ENCODE measurements at places on chromosomes 3 and 15. TPM values are rescaled to one million over a fixed set of nuclear protein-coding genes. Genes with fewer than 3 reads are reported as not detected.

DNA sequence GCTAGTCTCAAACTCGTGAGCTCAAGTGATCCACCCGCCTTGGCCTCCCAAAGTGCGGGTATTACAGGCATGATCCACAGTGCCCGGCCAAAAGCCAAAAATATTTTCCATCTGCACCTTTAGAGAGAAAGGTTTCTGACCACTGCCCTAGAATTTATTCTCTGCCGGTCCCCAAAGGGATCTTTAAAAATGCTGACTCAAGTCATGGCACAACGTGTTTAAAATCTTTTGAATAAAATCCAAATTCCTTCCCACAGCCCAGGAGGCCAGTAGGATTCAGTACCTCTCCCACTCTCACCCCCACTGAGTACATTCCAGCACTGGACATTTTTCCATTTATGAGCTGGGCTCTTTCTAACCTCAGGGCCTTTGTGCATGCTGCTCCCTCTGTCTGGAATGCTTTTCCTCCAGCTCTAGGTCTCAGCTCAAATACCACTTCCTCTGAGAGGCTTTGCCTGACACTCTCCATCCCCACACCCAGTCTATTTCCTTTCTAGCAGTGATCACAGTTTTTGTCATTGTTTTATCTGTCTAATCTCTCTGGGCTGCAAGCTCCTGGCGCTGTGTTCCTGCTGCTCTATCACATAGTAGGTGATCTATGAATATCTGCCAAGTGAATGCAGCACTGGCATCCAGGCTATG, 502.9 kb downstream of the SHQ1 start:
- DNase-seq, result no peak
- no peaks in the 10 kb centered on the region for H3K4me1 ChIP-seq
- no peaks in the 10 kb centered on the region for H3K36me3 ChIP-seq
- H3K4me3 ChIP-seq, result no peak overlapping the region
- no peaks in the 10 kb centered on the region for H3K27me3 ChIP-seq
- H3K27ac ChIP-seq, result no peak overlapping the region

GRCh38 chr3:167785790-167786189, 50.3 kb downstream of the SERPINI1 start:
- H3K36me3 ChIP-seq, result no peaks in the 10 kb centered on the region
- no peaks in the 10 kb centered on the region for H3K27me3 ChIP-seq
- no peak overlapping the region for H3K27ac ChIP-seq
- H3K4me3 ChIP-seq, result no peak overlapping the region
- H3K4me1 ChIP-seq, result peaks cover 20% of the 10 kb centered on the region

CYP1A1 gene
- not detected for total RNA-seq

DNA sequence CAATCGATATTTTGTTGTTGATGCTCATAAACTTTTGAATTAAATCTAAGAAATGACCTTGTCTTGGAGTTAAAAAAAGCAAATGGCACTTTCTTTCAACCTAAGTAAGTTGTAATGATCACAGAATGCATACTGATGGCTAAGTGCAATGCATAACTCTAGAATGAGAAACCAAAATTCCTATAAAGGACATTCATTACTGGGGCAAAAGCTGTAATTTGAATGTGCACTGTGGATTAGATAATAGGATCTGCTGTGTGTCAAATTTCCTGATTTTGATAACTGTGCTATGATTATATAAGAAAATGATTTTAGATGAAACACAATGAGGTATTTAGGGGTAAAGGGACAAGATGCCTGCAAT, 14.3 kb downstream of the SIAH2 start:
- H3K4me3 ChIP-seq, result no peak overlapping the region
- H3K36me3 ChIP-seq, result no peaks in the 10 kb centered on the region
- H3K27ac ChIP-seq, result no peak overlapping the region

DNA sequence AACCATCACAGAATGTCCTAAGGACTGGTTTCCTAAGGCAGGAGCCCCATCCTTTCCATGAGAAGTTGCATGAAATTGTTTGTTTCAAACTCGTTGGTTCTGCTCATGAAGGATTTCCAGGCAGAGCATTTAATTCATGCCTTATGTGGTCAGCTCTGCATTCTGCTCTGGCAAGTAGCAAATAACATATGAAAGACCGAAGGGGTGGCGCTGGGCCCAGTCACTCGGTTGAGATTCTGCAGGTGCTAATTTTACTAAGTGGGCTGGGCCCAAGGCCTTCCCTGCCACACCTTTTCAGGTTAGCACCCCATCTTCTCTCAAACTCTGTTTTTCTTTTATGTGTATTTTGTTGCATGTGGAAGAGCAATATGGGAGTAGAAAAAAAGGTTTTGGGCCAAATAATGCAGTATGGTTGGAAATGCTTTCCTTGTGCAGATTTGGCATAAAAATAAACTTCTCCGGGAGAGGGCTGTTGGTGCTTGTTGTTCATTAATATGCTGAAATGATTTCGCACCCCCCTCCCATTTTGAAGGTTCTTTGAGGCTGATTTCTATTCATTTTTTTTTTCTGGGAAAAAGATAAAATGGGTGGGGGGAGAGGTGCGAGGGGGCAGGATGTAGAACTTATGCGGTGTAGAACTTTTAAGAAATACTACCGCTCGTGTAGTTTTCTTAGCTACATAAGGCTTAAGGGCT, 182.9 kb upstream of the FEZF2 start:
- DNase-seq, result no peak
- H3K4me1 ChIP-seq, result no peaks in the 10 kb centered on the region
- H3K27me3 ChIP-seq, result no peaks in the 10 kb centered on the region
- H3K4me3 ChIP-seq, result no peak overlapping the region
- no peak overlapping the region for H3K27ac ChIP-seq

- no peak overlapping the region for H3K27ac ChIP-seq
- DNase-seq, result peak; percentile 36
- no peaks in the 10 kb centered on the region for H3K4me1 ChIP-seq
- H3K27me3 ChIP-seq, result no peaks in the 10 kb centered on the region
- no peaks in the 10 kb centered on the region for H3K36me3 ChIP-seq
These were observed 481.7 kb upstream of the TGFBR2 start for GRCh38 chr3:30124435-30125370.

DNA sequence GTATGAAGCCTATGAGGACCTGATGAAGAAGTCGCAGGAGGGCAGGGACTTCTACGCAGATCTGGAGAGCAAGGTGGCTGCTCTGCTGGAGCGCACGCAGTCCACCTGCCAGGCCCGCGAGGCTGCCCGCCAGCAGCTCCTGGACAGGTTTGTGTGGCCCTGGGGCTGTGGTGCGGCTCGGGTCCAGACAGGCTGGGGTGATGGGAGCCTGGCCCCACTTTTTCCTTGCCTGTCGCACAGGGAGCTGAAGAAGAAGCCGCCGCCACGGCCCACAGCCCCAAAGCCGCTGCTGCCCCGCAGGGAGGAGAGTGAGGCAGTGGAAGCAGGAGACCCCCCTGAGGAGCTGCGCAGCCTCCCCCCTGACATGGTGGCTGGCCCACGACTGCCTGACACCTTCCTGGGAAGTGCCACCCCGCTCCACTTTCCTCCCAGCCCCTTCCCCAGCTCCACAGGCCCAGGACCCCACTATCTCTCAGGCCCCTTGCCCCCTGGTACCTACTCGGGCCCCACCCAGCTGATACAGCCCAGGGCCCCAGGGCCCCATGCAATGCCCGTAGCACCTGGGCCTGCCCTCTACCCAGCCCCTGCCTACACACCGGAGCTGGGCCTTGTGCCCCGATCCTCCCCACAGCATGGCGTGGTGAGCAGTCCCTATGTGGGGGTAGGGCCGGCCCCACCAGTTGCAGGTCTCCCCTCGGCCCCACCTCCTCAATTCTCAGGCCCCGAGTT, 29.0 kb downstream of the PTPN23 start:
- no peak overlapping the region for H3K27ac ChIP-seq
- peaks cover 8% of the 10 kb centered on the region for H3K4me1 ChIP-seq
- no peak for DNase-seq

GRCh38 chr15:48096813-48097212, 24.0 kb upstream of the SLC24A5 start:
- no peak overlapping the region for H3K27ac ChIP-seq
- no peaks in the 10 kb centered on the region for H3K36me3 ChIP-seq
- no peak overlapping the region for H3K4me3 ChIP-seq
- H3K4me1 ChIP-seq, result no peaks in the 10 kb centered on the region

DNA sequence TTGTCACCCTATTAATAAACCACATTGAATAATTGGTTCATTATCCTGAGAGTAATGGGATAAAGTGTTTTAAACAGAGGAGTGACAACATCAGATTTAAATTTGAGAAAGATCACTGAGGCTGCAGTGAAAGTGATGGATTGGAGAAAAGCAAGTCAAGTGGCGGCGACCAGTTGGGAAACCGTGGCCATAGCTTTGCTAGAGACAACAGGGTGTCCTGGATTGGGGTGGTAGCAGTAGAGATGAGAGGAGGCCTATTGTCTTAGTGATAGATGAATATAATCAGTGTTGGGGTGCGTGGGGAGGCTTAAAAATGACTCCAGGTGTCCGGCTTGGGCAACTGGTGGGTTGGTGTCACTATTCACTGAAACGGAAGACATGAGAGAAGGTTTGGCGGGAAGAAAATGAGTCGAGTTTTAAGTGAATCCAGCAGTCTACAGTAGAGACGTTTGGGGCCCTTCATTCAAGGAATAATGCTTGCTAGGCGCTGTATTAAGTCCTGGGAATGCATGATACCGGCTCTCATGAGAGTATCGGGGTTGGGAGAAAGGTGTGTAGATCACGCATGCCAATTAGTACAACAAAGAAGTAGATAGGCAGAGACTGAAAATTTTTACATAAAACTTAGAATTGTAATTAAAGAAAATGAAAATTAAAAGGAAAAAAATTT, 819 bp downstream of the NEK4 start:
- peaks cover 17% of the 10 kb centered on the region for H3K4me1 ChIP-seq
- H3K36me3 ChIP-seq, result peaks cover 10% of the 10 kb centered on the region
- no peak for DNase-seq
- peak overlapping the region; percentile 86 for H3K27ac ChIP-seq

DNA sequence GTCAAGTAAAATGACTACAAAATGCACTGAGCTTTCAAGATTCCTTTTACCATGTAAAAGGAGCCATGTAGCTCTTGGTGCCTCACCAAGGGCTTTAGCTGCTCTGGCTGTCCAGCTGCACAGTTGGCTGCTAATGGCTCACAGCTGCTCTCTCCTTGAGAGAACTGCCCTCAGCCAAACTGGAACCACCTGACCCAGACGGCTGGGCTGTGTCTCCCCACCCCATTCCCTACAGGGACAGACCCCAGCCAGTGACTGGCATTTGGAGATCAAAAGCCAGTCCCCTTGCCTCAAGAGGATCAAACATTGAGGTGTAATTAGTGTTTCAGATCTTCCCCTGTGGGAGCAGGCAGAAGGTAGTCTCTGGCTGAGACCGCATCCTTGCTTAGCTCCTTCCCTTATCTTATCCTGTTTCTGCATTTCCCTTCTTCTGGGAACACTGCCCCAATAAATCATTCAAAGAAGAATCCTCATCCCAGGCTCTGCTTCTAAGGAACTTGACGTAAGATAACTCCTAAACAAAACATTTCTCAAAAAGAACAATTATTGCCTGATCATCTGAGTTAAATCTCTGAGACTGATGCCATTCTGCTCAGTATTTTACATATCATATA, 28.6 kb upstream of the UBE2E2 start:
- H3K36me3 ChIP-seq, result no peaks in the 10 kb centered on the region
- H3K4me1 ChIP-seq, result no peaks in the 10 kb centered on the region
- H3K4me3 ChIP-seq, result no peak overlapping the region
- H3K27me3 ChIP-seq, result no peaks in the 10 kb centered on the region

- H3K27me3 ChIP-seq, result no peaks in the 10 kb centered on the region
- no peak overlapping the region for H3K4me3 ChIP-seq
- H3K36me3 ChIP-seq, result peaks cover 21% of the 10 kb centered on the region
- peaks cover 58% of the 10 kb centered on the region for H3K4me1 ChIP-seq
- no peak overlapping the region for H3K27ac ChIP-seq
- no peak for DNase-seq
These were observed 8.5 kb upstream of the CHD2 start for GRCh38 chr15:92891533-92892200.

DNA sequence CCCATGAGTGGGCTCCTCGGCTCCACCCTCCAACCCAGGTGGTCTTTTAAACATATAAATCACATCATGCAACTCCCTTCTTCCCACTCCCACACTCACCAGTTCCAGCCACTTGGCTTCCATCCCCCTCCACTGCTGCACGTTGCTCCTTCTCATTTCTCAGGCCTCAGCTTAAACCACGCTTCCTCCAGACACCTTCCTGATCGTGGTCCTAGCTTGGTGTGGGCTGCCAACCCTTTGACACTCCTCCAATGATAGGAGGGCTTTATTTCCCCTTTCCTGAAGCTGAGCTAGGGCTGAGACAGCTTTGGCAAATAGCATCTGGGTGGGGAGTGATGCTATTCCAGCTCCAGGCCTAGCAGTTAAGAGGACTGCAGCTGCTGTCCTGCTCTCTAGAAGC, 130.1 kb downstream of the SRGAP3 start:
- no peak for DNase-seq
- H3K27ac ChIP-seq, result no peak overlapping the region
- H3K27me3 ChIP-seq, result no peaks in the 10 kb centered on the region
- no peaks in the 10 kb centered on the region for H3K36me3 ChIP-seq
- H3K4me1 ChIP-seq, result no peaks in the 10 kb centered on the region

GRCh38 chr3:64057231-64057630, 33.9 kb upstream of the PSMD6 start:
- no peaks in the 10 kb centered on the region for H3K27me3 ChIP-seq
- H3K36me3 ChIP-seq, result no peaks in the 10 kb centered on the region
- no peak overlapping the region for H3K4me3 ChIP-seq
- H3K4me1 ChIP-seq, result no peaks in the 10 kb centered on the region
- no peak for DNase-seq

GRCh38 chr15:83983634-83984458, 251.7 kb upstream of the GOLGA6L4 start:
- no peak overlapping the region for H3K27ac ChIP-seq
- H3K4me3 ChIP-seq, result no peak overlapping the region
- DNase-seq, result peak; percentile 32
- H3K36me3 ChIP-seq, result no peaks in the 10 kb centered on the region

- no peak overlapping the region for H3K4me3 ChIP-seq
- DNase-seq, result no peak
- no peaks in the 10 kb centered on the region for H3K36me3 ChIP-seq
- H3K4me1 ChIP-seq, result peaks cover 12% of the 10 kb centered on the region
- no peak overlapping the region for H3K27ac ChIP-seq
These were observed 325.0 kb upstream of the CFAP20DC start for GRCh38 chr3:59374818-59375211.

GRCh38 chr3:150699068-150699639, 4.6 kb downstream of the ERICH6 start:
- H3K36me3 ChIP-seq, result no peaks in the 10 kb centered on the region
- H3K27ac ChIP-seq, result no peak overlapping the region
- H3K4me1 ChIP-seq, result peaks cover 5% of the 10 kb centered on the region
- no peaks in the 10 kb centered on the region for H3K27me3 ChIP-seq
- DNase-seq, result no peak

- H3K4me3 ChIP-seq, result no peak overlapping the region
- no peaks in the 10 kb centered on the region for H3K4me1 ChIP-seq
- DNase-seq, result no peak
- no peak overlapping the region for H3K27ac ChIP-seq
These were observed 54.9 kb upstream of the TMEM108 start for GRCh38 chr3:132983143-132983770.

DNA sequence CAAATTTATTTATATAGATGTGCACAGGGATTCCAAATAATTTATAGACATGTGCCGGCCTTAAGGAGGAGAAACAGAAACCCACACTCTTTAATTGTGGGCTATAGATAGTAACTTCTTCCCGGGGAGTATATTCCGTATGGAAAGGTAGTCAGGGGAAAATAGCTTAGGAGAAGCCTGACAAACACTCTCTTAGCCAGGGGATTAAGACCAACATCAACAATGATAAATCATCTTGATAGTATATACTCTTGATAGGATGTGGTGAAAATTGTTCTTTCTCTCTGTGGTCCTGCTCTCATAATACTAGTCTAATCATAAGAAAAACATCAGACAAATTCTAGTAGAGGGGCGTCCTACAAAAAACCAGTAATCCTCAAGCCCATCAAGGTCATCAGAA, 8.2 kb upstream of the BCL6 start:
- H3K36me3 ChIP-seq, result no peaks in the 10 kb centered on the region
- no peaks in the 10 kb centered on the region for H3K27me3 ChIP-seq
- H3K4me3 ChIP-seq, result no peak overlapping the region
- peaks cover 23% of the 10 kb centered on the region for H3K4me1 ChIP-seq
- DNase-seq, result no peak

Measured in body of pancreas (tissue), 4 donors.